ENCODE measurements at places on chromosomes 1 and 21.

DNA sequence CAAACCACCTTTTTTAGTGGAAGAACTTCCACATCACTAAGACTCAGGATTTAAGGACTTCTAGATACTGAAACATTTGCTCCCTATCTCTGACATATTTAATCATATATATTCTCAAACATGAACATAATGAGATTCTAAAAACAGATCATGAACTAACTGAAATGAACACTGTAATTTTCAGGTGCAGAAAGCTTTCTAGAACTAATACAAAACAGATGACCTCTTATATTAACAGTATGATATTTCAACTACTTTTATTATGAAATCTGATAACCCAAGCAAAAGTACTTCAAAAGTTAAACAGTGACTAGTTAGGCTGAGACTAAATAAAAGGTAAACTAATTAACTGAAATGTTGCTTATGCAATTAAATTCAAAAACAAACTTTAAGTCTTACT lies 157.5 kb downstream of the COP1 start:
- DNase-seq, result no peak

GRCh38 chr1:204523605-204524215 lies 7.5 kb downstream of the MDM4 start:
- no peak for DNase-seq

DNA sequence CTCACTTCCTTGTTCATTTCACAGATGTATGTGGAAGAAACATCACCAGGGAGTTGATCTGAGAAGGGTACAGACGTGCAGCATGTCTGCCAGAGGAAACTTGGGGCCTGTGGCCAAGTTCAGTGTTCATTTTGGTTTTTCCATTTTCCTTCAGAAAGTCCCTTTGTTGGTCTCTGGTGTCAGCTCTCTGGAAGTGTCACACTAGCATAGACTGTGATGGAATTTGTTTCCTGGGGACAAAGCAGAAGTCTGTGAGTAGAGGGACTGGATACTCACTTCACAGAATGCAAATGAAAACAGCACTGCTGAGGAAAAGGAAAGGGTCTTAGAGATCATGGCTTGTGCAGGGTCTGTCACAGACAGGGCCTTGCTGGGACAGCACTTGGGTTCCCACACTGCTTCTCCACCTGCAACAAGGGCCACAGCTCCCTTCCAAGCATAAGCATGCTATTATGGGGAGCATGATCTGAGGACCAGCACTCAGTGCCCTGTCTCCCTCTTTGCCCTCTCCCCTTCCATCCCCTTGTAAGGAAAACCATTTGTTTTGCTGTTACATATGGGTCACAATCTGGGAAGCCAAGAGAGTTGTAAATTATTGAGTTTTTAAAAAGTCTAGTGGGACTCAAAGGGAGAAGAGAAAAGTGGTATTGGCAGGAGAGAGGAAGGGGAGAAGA lies 31.4 kb upstream of the CD84 start:
- no peak for DNase-seq

GRCh38 chr1:161723459-161724141 lies 2.3 kb downstream of the FCRLB start:
- no peak for DNase-seq

DNA sequence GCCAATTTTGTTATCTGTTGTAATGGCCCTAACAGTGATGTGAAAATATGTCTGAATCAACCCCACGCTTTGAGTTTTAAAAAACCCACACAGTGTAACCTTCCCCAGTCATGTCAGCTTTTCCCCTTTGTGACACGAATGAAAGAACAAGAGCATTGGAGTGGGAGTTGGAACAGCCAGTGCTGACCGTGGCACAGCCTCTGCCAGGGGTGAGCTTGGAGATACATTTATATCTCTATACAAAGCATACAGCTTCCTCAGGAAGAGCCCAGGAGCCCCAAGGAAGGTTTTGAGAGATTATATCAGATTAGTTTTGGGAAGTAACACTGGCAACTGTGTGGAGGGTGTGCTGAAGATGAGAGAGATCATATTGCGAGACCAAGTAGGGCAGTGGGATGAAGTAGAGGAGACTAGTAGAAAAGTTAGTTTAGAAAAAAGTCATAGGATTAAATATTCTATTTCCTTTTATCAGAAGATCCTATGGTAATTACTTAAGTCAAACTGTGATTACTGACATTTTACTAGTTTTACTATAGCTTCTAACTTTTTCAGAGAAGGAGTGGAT lies 15.9 kb downstream of the LRRC8B start:
- DNase-seq, result no peak

DNA sequence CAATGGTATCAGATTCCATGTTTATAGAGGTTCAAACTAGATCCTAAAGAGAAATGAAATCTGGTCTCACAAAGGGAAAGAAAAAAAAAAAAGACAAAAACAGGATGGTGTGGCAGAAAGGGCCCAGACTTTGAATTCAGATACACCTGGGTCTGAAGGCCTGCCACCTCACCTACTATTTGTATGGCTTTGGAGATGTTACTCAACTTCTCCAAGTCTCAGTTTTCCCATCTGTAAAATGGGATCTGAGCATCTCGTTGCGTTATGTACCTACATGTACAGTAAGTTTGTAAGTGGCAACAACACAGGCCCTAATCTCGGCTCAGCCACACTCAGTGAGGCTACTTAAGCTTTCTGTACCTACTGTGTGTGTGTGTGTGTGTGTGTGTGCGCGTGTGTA lies 147.5 kb upstream of the FGGY start:
- DNase-seq, result no peak

GRCh38 chr1:217140041-217140901 lies 417.0 kb upstream of the ESRRG start:
- no peak for DNase-seq

DNA sequence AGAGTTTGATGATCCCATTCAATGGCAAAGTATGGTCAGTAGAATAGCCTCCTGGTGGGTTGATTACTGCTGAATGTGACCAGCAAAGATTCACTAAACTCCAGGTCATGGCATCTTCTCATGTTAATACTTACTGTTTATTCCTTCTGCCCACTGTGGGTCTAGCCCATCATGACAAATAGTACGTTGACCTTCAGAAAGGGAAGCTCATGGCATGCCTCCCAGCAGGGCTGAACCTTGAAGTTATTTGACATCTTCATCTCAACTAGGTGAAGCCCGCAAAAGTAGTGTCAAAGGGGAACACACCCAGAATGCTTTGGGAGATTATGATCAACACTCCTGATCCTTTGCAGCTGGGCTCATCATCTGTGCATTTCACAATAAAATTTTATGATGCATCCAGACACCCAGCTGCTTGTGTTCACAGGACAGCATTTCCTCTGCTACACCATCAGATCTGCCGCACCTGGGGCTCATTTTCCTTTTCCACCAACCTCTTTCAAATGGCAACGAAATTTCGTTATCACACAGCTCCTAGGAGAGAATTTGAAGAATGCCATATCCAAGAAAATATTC lies 49.6 kb downstream of the HLX start:
- no peak for DNase-seq

GRCh38 chr1:245155272-245156040 lies 671 bp downstream of the KIF26B start:
- no peak for DNase-seq

DNA sequence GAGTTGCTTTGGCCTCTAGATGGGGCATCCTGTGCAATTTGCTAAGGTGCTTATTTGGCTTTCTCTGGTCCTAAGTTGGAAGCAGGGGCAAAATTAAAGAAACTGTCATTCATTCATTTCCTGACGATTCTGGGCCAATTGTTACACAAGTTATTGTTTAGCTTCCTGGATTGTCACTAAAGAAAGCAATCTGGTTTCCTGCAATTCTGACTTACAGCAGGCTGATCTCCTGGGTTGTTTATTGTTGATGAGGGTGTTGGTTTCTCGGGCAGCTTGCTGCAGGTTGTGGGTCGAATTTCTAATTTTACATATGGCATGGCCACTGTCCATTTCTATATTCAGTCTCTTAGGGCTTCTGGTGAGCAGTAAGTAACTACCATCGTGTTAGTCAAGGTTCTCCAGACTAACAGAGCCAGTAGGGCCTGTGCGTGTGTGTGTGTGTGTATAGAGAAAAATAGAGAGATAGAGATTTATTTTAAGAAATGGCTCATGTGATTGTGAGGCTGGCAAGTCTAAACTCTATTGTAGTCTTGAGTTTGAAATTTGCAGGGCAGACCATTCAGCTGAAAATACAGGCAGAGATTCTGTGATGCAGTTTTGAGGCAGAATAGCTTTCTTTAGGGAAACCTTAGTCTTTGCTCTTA lies 30.4 kb downstream of the CTH start:
- DNase-seq, result no peak

DNA sequence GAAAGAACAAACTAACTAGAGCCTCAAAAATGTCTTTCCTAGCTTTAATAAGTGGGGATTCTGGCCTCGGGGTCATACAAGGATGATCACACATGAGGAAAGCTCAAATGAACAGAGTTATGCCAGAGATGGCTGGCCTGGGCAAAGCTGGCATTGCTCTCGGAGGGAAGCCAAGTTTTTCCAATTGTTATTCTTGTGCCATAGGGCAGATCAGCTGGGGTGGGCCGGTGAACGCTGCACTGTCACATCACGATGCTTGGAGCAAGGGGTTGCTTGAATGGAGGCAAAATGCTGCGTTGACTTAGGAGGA lies 75.9 kb upstream of the LYST start:
- DNase-seq, result no peak

GRCh38 chr1:221439747-221440501 lies 302.0 kb downstream of the DUSP10 start:
- DNase-seq, result no peak

- no peak for DNase-seq
These were observed 149.5 kb downstream of the GRIK3 start for GRCh38 chr1:36884801-36885200.

DNA sequence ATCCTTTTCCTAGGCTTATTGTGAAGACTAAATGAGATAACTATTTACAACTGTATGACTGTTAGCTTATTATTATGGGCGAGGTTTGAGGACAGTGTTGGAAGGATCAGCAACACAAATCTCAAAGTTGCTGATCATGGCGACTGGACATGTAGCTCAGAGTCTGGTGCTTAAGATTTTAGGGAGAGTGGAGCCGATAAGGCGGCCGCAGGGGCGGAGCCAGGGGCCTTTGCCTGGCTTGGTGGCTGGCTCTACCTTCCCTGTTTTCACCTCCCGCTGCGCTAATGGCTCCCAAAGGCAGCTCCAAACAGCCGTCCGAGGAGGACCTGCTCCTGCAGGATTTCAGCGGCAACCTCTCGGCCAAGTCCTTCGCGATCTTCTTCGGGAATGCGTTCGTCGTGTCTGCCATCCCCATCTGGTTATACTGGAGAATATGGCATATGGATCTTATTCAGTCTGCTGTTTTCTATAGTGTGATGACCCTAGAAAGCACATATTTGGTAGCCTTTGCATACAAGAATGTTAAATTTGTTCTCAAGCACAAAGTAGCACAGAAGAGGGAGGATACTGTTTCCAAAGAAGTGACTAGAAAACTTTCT lies 45.5 kb downstream of the GIPC2 start:
- no peak for DNase-seq

- no peak for DNase-seq
These were observed 146.6 kb downstream of the ROR1 start for GRCh38 chr1:63920154-63921117.

- DNase-seq, result no peak
These were observed 9.7 kb downstream of the SYT6 start for GRCh38 chr1:114144016-114144415.

DNA sequence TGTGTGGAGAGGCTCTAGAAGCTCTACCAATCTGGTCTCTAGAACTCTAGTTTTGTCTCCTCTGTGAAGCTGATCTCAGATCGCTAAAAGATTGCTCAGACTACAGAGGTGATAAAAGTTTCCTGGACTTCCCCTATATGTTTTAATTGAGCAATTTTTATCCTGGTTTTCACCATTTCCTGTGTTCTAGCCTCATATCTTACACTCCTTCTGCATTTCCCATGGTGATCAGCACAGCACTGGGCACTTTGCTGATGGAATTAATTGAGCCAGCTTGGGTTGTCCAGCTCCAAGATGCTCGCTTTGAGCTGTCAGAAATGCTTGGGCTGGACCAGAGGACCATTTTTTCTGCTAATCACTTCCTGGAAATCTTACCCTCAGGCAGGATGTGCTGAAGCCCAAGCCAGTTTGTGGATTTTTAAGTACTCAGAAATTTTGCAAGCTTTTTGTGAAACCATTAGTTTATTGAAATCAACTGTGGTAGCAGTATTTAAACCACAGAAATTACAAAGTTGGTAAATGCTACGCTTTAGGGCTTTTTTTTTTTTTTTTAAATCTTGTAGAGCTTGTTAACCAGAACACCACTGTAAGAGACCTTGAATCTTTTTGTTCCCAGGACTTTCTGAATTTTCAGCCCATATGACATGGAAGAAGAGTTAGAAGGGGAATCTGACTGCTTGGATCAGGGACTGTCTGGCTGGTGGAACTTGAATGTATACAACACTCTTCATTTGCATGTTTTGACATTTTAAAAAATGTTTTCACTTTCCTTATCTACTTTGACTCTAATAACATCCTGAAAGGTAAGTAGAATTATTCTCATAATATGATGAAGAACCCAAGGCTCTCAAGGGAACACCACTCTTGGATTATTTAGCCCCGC lies 28.4 kb downstream of the CD48 start:
- DNase-seq, result no peak

- DNase-seq, result no peak
These were observed 78.0 kb downstream of the HLX start for GRCh38 chr1:220957233-220957605.

DNA sequence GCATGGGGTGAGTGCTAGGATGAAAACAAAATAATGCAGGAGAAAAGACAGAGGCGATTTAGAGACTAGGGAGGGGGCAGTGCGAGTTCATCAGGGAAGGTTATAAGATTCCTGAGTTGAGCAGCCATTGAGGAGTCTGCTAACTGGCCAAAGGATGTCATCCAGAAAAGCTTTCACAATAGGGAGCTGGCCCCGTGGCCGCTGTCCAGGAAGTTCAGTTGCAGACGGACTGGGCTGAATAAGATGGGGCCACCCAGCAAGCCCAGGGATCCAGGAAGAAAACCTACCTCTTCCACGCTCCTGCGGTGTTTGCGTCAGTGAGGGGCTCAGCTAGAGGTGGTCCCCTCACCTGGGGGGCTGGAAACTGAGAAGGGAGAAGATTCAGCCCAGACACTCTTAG lies 4.0 kb upstream of the PKP1 start:
- no peak for DNase-seq

- DNase-seq, result no peak
These were observed 5.2 kb downstream of the SUSD4 start for GRCh38 chr1:223358826-223359225.

- no peak for DNase-seq
These were observed 32.0 kb upstream of the INSL5 start for GRCh38 chr1:66833112-66833511.

DNA sequence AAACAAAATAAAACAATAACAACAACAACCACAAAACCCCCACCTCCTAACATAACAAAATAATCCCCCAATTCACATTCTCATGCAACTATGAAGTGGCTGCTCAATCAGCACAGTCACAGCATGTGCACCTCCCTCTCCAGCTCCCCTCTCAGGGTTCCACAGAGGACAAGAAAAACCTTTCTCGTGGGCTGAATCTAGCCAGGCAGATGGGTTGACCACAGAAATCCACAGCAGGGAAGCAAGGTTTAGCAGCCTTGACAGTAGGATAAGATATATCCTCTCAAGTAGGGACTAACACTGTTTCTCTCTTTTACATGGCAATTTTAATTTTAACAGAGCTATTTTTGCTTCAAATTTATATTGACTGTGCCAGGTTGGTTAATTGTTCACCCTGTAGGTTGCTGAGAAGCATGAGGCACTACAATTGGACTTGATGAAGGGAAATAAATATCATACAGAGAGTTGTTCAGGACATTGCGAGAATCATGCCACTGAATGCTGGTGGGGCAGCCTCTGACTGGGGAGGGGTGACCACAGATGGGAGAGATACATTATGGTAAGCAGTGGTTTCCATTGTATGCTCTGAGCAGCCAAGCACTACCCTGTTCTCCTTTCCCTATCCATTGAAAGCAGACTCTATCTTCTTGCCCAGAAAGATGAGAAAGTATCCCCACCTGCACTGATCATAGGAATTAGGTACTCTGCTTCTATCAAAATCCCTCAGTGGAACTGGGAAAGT lies 535.1 kb downstream of the DPYD start:
- DNase-seq, result no peak

Data from GM12892 (cell line).